Vagina (tissue), 2 donors: ENCODE measurements at places on chromosomes 16 and 17.

GRCh38 chr17:34412965-34413441, 50.0 kb upstream of the CCL1 start:
- no peak for DNase-seq

DNA sequence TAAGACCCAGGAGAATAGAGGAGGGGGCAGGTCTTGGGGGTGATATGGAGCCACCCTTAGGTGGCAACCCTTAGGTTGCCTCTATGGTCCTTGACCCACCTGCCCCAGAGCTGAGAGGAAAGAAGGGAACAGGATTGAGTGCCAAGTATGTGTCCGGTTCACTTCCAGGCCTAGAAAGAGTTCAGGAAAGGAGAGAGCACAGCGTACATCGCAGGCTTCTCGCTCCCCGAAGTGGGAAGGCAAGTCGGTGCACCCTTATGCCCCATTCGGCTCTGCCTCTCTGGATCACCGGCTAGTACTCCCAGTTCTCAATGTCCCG, 631 bp downstream of the SP6 start:
- no peak for DNase-seq

GRCh38 chr17:44097110-44097958, 26.1 kb downstream of the HDAC5 start:
- no peak for DNase-seq

DNA sequence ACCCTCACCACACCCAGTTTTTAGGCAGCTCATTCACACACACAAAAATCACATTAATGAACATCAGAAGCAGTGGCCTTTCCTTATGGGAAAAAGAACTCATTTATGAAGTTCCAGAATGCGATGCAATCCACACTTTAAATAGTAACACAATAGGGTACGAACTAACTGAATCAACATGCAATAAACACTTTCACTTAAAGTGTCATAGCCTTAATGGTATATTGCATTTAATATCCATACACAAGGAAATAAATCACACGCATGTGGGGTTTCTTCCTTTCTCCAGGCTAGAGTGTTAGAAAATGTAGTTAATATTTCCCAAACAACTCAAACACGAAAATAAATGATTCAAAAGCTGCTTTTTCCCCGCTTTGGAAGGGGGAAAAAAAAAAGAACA, 19.7 kb downstream of the ADCY9 start:
- DNase-seq: no peak

- DNase-seq: no peak
Measured at GRCh38 chr17:1557355-1558095, 5.1 kb downstream of the PITPNA start.

- no peak for DNase-seq
Measured at GRCh38 chr17:41678907-41679739, 9.6 kb upstream of the EIF1 start.

GRCh38 chr17:82693168-82693867, 5.2 kb downstream of the RAB40B start:
- DNase-seq: no peak

- DNase-seq: no peak
Measured at GRCh38 chr16:85557083-85557970, 55.8 kb upstream of the GSE1 start.

- no peak for DNase-seq
Measured at GRCh38 chr17:69574257-69575197, 160.0 kb downstream of the MAP2K6 start.

DNA sequence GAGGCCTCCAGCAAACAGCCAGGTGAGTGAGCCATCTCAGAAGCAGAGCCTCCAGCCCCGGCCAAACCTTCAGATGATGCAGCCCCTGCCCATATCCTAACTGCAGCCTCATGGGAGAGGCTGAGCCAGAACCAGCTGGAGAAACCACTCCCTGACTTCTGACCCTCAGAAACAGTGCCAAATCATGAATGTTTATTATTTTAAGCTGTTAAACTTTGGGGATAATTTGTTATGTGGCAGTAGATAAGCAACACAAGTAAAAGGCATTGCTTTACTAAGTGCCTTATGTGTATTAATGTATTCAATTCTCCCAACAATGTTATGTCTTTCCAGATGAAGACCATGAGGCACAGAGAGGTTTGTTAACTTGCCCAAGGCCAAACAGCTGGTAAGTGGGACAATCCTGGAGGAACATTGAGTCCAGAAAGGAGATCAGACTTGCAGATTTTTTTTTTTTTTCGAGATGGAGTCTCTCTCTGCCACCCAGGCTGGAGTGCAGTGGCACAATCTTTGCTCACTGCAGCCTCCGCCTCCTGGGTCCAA, 59.6 kb downstream of the SOCS1 start:
- DNase-seq: no peak

DNA sequence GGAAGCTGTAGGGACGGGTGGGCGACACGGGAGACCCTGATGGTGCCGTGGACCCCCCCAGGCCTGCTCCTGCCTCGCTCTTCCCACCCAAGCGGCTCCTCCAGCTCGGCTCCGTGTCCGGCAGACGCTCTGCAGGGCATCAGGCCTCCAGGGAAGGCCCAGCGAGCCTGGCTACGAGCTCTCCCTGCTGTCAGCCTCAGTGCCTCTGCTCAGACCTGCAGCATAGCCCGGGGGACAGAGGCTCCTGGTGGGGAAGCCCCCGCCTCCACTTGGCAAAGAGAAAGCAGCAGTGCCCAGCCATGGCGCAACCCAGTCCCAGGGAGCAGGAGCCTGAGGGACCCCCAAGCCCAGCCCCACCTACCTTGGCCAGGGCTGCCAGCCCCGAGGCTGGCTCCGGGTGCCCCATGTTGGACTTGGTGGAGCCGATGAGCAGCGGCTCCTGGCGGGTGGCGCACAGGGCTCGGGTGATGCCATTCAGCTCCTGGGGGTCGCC, 5.9 kb downstream of the FASN start:
- DNase-seq: no peak

DNA sequence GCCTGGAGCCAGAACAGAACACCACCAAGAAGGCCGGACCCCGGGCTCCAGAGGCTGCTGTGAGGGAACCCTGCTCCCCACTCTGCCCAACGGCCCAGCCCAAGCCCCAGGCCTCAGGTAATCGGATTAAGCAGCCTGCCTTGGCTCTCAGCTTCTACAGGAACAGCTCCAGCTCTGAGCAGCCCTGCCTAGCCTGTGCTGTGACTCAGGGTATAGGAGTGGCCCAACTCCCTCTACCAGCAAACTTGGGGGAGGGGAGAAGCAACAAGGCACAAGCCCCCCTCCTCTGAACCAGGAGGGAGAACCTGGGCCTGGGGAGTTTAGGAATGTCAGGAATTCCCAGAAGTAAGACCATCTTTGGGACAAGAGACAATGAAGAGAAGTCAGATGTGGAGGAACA, 849 bp upstream of the SOX15 start:
- no peak for DNase-seq

- no peak for DNase-seq
Measured at GRCh38 chr17:12046786-12047185, 26.1 kb downstream of the MAP2K4 start.

GRCh38 chr16:27818246-27818645, 245.3 kb downstream of the GSG1L start:
- DNase-seq: no peak

- no peak for DNase-seq
Measured at GRCh38 chr16:7334801-7335560, 2.3 kb downstream of the RBFOX1 start.
